ENCODE measurements at places on chromosomes 2 and 18. TPM values are rescaled to one million over a fixed set of nuclear protein-coding genes. Genes with fewer than 3 reads are reported as not detected.
A peak's percentile ranks its signal among the peaks of the same experiment; 100 is the strongest.

Gene BMP10
- total RNA-seq = not detected

Gene ALMS1
- total RNA-seq = 49.5 TPM

Gene POTEJ
- not detected for total RNA-seq

Gene KCNE4
- total RNA-seq = 8.0 TPM

- H3K27me3 ChIP-seq = no peaks in the 10 kb centered on the region
- no peaks in the 10 kb centered on the region for H3K36me3 ChIP-seq
- no peak for DNase-seq
Measured at GRCh38 chr2:130878316-130878715, 41.6 kb downstream of the ARHGEF4 start.

DNA sequence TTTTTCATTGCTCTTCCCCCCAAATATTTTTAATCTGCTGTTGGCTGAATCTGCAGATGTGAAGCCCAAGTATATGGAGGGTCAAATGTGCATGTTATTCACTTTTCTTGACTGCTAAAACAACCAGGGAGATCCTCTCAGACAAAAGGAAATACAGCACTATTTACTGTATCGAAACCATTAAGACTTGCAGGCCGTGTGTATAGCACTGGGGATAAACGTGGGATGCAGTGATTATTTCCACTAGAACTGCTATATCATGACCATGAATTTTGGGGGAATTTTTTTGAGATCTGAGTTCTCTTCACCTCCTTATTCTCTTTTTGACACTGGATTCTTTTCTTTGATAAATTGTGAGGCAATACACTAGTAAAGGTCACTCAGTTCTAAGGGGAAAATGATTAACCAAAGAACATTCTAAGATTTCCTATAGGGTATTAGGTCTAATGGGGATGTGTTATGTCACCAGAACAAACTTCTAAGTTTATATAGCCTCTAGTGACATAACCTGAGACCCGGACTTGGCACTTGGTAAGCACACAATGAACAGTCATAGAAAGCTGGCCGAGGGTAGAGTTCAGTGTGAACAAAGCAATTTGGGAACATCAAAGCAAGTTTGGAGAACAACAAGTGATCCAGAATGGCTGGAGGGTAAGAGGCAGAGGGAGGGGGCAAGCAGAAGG is 14.9 kb upstream of the UGT1A1 start:
- no peaks in the 10 kb centered on the region for H3K27me3 ChIP-seq
- H3K4me3 ChIP-seq = no peak overlapping the region
- no peak for DNase-seq
- no peaks in the 10 kb centered on the region for H3K36me3 ChIP-seq
- no peak overlapping the region for H3K27ac ChIP-seq

GRCh38 chr2:46296216-46296839 is 879 bp upstream of the EPAS1 start:
- no peaks in the 10 kb centered on the region for H3K36me3 ChIP-seq
- no peaks in the 10 kb centered on the region for H3K27me3 ChIP-seq
- peak overlapping the region; percentile 92 for H3K27ac ChIP-seq
- peak; percentile 68 for DNase-seq
- peak overlapping the region; percentile 73 for H3K4me3 ChIP-seq

DNA sequence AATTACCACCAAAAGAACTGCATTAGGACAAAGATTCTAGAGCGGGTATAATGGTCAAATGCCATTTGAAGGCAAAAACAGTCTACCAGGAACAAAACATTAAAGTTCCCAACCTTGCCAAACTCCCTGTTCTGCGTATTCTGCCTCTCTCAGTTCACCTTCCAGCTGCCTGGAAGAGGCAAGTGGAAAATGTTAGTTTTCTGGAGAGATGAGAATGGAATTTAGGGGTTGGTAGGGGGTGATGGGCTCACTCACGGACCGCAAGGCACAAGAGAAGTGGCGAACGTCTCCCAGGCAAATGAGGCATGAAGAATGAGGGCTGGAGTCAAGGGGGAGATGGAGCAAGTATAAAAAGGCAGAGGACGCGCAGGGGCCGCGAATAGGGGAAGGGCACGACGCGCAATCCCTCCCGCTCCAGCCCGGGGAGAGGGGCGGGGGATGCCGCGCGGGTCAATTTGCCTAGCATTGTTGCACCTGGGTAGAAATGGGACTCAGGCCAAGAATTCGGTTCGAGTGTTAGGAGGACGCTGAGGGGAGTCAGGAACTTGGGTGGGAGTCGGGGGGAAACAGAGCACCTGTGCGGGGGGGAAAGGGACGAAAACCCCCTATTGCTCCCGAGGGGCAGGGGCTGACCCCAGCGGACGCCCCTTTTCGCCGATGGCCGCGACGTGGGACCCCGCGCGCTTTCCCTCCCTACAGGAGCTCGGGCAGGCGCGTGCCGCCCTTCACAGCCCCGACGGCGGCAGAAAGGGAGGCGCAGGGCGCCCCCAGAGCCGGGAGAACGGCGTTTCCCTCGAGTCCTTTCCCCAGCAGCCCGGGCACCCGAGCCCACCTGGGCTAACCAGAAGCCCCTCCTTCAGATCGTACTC is 573 bp downstream of the PAIP2B start:
- peaks cover 1% of the 10 kb centered on the region for H3K4me1 ChIP-seq
- H3K36me3 ChIP-seq = no peaks in the 10 kb centered on the region
- H3K27me3 ChIP-seq = no peaks in the 10 kb centered on the region
- peak overlapping the region; percentile 73 for H3K4me3 ChIP-seq

- DNase-seq = no peak
- H3K27me3 ChIP-seq = no peaks in the 10 kb centered on the region
- H3K27ac ChIP-seq = no peak overlapping the region
- H3K36me3 ChIP-seq = no peaks in the 10 kb centered on the region
- no peak overlapping the region for H3K4me3 ChIP-seq
Measured at GRCh38 chr18:12409469-12409868, 1.7 kb downstream of the PRELID3A start.

DNA sequence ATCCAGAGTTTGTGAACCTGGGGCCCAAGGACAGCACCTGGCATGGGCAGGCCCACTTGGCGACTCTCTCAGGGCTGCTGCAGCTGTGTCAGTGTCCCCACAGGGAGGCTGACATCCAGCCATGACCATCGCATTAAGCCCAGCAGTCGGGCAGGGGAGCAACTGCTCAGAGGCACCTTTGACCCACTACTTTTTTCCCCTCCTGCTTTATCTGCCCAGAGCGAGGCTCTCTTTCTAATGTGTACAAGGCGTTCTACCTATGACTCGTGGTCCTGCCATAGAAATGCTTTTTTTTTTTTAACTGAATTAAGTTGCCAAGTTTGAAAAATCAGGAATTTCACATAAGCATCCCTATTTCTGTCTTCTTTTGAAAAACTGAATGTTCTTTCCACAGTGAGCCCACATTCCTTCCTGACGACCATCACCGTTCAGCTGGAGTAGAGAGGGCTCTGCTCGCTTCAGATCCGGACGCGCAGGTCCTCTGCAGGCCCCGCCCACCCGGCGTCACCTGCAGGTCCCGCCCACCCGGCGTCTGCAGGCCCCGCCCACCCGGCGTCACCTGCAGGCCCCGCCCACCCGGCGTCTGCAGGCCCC is 403 bp upstream of the CLUL1 start:
- no peaks in the 10 kb centered on the region for H3K36me3 ChIP-seq
- H3K27me3 ChIP-seq = no peaks in the 10 kb centered on the region
- no peak overlapping the region for H3K27ac ChIP-seq
- H3K4me1 ChIP-seq = no peaks in the 10 kb centered on the region
- DNase-seq = peak; percentile 66
- H3K4me3 ChIP-seq = no peak overlapping the region

GRCh38 chr2:38200598-38200997 is 124.6 kb upstream of the CYP1B1 start:
- no peak overlapping the region for H3K27ac ChIP-seq
- no peaks in the 10 kb centered on the region for H3K36me3 ChIP-seq

DNA sequence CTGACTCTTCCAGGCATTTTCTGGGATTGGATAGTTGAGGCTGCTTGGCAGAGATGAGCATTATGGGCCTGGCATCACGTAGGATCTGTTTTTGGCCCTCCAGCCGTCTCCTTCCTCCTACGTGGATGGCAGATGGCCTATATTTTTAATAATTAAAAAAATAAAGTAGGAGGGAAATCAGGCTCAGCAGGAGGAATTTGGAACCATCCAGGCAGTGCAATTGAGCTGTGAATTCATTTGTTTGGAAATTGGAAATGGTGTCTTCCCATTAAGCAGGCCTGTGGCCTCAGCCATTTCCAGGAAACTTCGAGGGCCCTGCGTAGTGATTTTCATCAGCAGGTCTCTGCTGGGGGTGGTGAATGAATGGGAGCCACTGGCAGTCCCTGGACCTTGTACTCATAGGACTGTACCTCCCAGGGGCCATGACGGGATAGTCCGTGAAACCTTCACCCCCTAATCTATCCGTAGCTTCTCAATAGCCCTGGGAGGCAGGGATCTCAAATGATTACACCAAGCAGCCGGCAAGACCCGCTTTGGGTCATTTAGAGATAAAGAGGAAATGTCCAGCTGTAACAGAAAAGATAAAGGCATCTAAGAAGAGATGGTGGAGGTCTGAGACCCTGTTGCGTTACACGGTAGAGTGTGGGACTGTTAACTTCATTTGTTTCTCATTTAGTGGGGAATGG is 73.1 kb upstream of the TNP1 start:
- H3K4me3 ChIP-seq = no peak overlapping the region
- no peak for DNase-seq
- no peaks in the 10 kb centered on the region for H3K36me3 ChIP-seq

- peaks cover 3% of the 10 kb centered on the region for H3K4me1 ChIP-seq
- no peak overlapping the region for H3K27ac ChIP-seq
Measured at GRCh38 chr2:233349005-233349998, 5.0 kb upstream of the DGKD start.

- H3K27me3 ChIP-seq = no peaks in the 10 kb centered on the region
- no peaks in the 10 kb centered on the region for H3K36me3 ChIP-seq
- DNase-seq = no peak
- no peaks in the 10 kb centered on the region for H3K4me1 ChIP-seq
Measured at GRCh38 chr2:108324531-108325255, 36.0 kb downstream of the SULT1C2 start.

DNA sequence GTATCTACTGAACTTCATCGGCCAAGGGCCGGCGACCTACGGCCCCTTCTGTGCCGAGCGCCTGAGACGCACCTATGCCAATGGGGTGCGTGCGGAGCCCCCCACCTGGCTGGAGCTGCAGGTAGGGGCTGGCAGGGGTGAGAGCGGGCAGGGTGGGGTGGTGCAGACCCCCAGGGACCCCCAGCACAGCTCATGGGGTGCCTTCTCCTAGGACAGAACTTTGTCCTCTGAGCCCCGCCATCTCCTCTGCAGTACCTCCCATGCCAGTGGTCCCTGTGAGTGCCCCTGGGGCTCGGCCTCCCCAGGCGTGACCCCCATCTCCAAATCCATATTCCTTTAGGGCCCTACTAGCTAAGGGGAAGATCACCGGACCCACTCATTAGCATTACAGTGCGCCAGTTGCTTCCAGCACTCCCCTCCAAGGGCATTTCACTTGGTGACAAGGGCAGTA is 23.9 kb upstream of the GPR17 start:
- H3K36me3 ChIP-seq = no peaks in the 10 kb centered on the region
- H3K27me3 ChIP-seq = no peaks in the 10 kb centered on the region
- DNase-seq = peak; percentile 6
- H3K4me3 ChIP-seq = no peak overlapping the region

DNA sequence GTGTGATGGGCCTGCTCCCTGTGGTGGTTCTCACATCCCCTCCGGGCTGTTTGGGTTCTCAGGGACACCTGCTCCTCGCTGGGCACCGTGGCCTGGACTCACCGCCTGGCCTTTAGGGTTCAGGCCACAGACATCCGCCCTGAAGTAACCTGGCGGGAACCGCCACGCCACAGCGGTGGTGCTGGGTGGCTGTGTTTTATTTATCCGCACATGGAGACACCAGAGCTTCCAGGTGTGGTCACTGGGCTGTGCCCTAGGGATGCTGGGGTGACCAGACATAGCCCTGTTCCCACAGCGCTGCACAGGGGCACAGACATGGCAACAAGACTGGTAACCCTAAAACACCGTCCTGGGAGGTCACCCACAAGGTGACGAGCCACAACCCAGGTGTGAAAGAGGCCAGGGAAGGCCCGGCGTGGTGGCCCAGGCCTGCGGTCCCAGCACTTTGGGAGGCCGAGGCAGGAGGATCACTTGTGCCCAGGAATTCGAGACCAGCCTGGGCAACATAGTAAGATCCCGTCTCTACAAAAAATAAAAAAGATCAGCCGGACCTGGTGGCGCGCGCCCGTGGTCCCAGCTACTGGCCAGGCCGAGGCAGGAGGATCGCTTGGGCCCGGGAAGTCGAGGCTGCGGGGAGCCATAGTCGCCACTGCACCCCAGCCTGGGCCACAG is 649 bp upstream of the HSBP1L1 start:
- peaks cover 4% of the 10 kb centered on the region for H3K4me1 ChIP-seq
- no peaks in the 10 kb centered on the region for H3K36me3 ChIP-seq
- no peaks in the 10 kb centered on the region for H3K27me3 ChIP-seq
- H3K27ac ChIP-seq = no peak overlapping the region
- H3K4me3 ChIP-seq = peak overlapping the region; percentile 77
